ENCODE measurements at places on chromosomes 6 and 20.

- DNase-seq, result no peak
These were observed 1.1 kb downstream of the TULP1 start for GRCh38 chr6:35511562-35511941.

DNA sequence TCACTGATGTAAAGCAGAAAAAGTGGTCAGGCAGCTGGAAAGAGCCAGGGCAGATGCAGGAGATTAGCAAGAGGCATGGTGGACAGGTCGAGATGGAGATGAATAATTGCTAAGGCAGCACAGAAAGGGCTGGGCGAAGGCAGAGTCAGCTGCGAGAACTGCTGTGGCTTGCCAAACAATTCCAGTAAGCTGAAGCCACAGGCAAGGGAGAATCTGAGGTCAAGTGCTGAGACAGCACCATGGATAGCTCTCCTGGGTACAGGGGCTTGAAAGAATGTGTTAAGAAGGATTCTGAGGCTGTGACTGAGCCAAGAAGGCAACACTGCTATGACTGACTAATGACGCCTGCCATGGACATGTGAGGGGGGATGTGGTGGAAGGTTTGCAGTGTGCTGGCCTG, 220.8 kb upstream of the FOXA2 start:
- DNase-seq, result no peak

DNA sequence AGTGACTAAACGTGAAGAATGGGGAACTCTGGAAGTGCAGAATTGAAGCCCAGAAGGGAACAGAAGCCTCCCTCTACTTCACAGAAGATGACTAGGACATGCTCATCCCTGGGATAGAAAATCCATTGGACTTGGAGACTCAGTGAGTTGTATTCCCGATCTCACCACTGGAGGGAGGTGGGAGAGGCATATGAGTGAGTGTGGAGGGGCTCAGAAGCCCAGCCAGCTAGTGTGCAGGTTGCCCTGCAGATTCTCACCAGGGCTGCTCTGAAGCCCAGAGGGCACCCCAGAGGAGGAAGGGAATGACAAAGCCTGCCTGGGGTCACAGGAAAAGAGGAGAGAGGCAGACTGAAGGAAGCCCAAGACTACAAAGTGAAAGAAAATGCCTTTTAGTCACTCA, 42.1 kb upstream of the HLA-E start:
- no peak for DNase-seq

DNA sequence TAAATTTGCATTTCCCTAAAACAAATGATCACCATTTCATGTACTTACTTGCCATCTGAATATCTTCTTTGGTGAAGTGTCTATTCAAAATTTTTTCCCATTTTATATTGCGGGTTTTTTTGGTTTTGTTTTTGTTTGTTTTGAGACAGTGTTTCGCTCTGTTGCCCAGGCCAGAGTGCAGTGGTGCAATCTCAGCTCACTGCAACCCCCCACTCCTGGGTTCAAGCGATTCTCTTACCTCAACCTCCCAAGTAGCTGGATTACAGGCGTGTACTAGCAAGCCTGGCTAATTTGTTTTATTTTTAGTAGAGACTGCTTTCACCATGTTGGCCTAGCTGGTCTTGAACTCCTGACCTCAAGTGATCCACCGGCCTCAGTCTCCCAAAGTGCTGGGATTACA, 9.1 kb upstream of the REPS1 start:
- no peak for DNase-seq

DNA sequence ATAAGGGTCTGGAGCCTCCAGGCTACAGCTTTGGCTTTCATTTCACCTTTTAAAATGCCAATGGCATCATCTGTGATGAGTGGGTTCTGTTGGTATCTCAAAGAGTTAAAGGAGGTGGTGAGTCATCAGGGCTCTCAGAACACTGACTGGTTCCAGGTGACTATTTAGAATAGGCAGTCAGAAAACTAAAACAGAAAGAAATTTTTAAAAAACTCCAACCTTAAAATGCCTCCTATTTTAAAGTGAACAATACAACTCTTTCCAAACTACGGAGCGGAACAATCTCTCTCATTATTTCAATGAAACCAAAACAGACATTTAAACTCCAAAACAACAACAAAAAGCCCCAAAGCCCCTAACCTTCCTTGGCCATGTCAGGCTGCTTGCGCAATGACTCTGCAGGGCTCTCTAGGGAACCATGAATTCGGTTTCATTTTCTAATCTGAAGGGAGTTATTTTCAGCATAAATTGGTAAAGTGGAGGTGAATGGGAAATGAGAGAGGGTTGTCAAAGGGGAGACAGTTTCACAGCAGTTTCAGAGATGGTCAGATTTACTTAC, 194.9 kb downstream of the KIF6 start:
- DNase-seq, result no peak

DNA sequence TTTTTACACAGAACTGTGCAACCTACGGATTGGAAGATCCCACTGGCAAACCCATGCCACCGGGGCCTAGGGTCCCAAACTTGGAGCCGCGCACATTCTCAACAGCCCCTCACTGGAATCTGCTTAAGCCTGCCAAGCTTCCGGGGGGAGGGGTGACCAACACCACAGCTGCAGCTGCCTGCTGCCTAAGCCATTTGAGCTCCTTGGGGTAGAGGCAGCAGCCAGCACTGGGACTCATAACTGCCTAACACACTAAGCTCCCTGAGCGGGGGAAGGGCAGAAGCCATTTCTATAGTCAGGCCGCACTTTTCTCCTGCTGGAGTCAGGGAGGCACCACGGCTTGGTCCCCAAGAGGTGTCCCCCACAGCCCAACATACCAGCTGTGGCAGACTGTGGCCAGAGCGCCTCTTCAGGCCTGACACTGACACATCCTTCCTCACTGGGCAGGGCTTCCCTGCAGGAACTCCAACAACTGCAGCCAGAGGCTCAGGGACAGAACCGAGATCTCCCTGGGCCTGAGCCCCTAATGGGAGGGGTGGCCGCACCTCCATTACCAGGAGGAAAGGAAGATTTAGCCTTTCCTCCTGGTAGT, 270.3 kb upstream of the ECI2 start:
- DNase-seq, result no peak

DNA sequence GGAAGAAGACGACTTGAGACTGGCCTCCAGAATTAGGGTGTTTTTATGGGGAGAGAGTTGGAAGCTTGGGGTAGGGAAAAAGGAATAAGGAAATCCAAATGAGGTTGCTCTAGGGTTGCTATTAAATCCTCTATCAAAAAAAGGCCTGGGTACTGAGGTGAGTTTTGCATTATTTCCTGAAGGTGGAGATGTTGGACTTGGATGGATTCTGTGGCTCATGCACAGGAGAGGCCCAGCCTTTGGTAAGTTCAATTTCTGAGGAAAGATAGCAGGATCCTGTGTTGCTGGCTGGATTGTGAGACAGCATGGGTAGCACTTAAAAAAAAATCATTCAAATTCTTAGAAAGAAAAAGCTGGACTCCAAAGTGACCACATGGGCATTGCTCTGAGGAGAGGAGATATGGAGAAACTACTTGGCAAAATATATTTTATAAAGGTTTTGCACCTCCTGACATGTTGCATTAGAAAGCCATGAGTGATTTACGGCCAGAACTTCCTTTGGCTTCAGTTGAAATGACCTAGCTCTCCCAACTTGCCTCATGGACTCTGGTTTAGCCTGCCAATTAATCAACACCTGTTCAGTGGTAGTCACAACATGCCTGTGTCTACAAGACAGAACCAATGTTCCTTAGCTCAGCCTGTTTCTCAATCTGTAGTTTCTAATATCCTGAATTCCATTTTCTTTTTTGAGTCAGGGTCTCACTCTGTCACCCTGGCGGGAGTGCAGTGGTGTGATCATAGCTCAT, 152.1 kb upstream of the RALGAPA2 start:
- DNase-seq, result no peak

- DNase-seq, result peak; percentile 42
These were observed 45.2 kb upstream of the RREB1 start for GRCh38 chr6:7062451-7063162.
